SW 1271 (cell line): ENCODE measurements at places on chromosomes 16 and 17.

GRCh38 chr17:58324409-58325288, 3.9 kb downstream of the TSPOAP1 start:
- no peak for DNase-seq

GRCh38 chr17:57284984-57285646, 28.8 kb downstream of the MSI2 start:
- no peak for DNase-seq

- DNase-seq, result no peak
These were observed 21.2 kb downstream of the AKAP1 start for GRCh38 chr17:57106107-57106835.

- DNase-seq, result no peak
These were observed 50.9 kb upstream of the GSE1 start for GRCh38 chr16:85562093-85562786.

DNA sequence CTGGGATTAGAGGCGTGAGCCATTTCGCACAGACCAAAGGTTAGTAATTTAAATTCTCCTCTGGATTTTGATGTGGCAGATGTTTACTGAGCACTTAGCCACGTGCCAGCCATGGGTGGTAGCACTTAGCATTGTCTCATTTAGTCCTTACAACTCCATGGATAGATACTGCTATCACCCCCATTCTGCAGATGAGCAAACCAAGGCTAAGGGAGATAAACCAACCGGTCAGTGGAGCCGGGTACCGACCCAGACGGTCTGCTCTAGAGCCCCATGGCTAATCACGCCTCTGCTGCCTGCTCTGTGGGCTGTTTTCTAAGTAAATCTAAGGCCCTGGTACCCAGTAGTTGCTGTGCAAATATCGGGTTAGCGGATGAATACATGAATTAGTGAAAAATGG, 12.6 kb upstream of the ADGRG1 start:
- DNase-seq, result no peak

GRCh38 chr16:4534151-4534790, 4.3 kb downstream of the CDIP1 start:
- no peak for DNase-seq

DNA sequence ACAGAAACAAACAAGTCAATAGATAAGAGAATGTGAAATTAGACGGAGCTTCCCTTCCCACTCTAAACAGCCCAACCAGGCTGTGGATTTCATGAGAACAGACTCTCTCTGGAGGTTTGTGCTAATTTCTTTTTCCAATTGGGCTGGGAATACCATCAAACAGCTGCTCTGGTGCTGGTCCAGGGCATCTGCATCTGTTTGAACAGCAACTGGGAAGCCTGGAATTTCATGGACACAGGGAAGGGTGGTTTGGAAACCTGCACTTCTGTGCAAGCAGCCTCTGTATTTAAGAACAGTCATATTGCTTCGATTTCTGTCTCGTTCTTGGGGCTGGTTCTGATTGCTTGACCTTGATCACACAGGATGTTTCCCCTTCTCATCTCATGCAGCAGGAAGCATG, 88.7 kb downstream of the FOXL1 start:
- DNase-seq, result no peak
